Stimulated activated CD8-positive, alpha-beta memory T cell treated with anti-CD3 and anti-CD28 coated beads, Interleukin-4, amount 100 ng/mL, for 4 hours (primary cell): ENCODE measurements at places on chromosomes 12 and 14.

- no peak for DNase-seq
Measured at GRCh38 chr12:80068173-80068572, 31.2 kb upstream of the OTOGL start.

- no peak for DNase-seq
Measured at GRCh38 chr14:38901791-38902190, 201.2 kb downstream of the SEC23A start.

DNA sequence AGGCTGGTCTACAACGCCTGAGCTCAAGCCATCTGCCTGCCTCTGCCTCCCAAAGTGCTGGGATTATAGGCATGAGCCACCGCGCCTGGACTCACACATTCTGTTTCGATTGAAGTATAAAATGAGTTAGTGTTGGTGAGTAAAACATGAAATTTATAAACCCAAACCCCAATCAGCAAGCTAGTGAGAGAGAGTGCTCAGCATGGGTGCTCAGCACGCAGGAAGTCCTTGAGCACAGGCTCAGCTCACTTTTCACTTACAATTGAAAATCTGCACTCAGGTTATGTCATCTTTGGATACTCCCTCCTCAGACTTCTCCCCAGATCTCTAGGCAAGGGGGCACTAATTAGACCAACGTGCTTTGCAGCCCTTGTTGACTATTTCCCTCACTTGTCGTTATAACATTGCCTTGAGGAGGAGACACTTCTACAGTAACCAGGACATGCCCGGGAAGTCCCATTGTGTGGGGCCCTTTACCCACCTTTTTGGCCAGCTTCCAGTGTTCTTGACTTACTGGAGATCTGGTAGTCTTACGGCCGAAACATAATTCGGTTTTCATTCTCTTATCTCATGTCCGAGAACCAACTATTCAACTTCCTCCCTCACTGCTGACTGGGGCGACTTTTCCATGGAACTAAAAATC lies 68.5 kb upstream of the AMN1 start:
- DNase-seq: no peak

DNA sequence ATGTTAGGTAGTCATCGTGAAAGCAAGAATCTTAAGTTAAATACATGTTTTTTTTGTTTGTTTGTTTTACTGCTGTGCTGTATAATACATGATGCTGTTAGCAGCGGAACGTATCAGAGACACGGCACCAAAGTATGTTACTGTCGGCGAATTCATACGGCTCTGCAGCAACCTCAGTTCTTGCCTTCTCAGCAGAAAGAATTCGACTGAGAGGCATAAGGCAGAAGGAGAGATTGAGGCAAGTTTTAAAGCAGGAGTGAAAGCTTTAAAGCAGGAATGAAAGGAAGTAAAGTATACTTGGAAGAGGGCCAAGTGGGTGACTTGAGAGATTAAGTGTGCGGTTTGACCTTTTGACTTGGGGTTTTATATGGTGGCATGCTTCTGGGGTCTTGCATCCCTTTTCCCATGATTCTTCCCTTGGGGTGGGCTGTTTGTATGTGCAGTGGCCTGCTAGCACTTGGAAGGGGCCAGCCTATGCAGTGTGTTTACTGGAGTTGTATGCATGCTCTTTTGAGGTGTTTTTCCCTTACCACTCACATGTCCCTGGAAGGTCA lies 23.7 kb downstream of the LEMD3 start:
- DNase-seq: no peak

GRCh38 chr12:26790645-26790994 lies 42.4 kb downstream of the ITPR2 start:
- DNase-seq: no peak

- no peak for DNase-seq
Measured at GRCh38 chr12:1914114-1914911, 4.1 kb downstream of the CACNA2D4 start.

DNA sequence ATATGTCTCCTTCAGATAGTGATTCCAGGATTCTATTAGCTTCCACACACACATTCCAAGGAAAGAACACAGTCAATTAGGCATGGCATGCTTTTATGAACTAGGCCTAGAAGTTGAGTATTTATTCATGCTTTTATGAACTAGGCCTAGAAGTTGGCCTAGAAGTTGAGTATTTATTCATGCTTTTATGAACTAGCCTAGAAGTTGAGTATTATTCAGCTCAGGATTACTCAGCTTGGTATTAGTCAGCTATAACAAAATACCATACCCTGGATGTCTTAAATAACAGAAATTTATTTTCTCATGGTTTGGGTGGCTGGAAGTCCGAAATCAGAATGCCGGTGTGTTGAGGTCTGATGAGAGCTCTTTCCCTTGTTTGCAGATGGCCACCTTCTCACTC lies 442.7 kb upstream of the FLRT2 start:
- no peak for DNase-seq

- DNase-seq: no peak
Measured at GRCh38 chr14:49051328-49052060, 534.7 kb downstream of the RPS29 start.

DNA sequence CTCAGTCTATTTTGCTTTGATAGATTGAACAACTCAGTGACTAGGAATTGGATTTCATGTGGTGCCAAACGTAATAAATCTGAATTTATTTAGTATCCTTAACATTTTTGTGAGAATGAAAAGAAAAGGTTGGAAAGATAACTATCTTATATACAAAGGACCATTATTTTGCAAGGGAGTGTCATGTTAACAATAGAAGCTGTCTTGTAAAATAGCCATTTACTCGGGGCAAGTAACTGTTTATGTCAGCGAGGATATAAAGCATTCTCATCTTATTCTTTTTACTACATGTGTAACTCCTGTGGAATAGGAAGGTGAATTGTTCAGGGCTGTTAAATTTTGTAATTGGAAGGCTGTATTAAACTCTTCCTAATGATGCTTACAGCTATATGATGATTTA lies 5.9 kb downstream of the RERGL start:
- no peak for DNase-seq

- DNase-seq: no peak
Measured at GRCh38 chr14:89564989-89565388, 148.0 kb upstream of the FOXN3 start.
